Stimulated activated naive CD4-positive, alpha-beta T cell treated with Interleukin-2 at 50 U/mL for 16 hours (primary cell): ENCODE measurements at places on chromosomes 2 and 18.

- no peak for DNase-seq
Measured at GRCh38 chr2:177808984-177809809, 263.4 kb downstream of the PDE11A start.

- DNase-seq: no peak
Measured at GRCh38 chr2:20677301-20678085, 10.5 kb downstream of the GDF7 start.

DNA sequence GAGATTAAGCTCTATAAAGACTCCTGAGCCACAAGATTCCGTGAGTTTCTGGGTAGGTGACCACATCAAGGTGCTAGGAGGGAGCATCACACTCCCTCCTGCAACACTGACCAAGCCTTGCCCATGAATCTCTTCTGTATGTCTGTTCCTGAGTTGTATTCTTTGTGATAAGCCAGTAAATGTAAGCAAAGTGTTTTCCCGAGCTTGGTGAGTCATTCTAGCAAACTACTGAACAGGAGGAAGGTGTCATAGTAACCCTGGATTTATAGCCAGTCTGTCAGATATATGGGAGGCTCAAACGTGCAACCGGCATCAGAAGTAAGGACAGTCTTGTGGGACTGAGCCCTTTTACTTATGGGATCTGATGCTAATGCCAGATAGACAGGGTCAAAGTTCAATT, 346.1 kb upstream of the KYNU start:
- DNase-seq: no peak

DNA sequence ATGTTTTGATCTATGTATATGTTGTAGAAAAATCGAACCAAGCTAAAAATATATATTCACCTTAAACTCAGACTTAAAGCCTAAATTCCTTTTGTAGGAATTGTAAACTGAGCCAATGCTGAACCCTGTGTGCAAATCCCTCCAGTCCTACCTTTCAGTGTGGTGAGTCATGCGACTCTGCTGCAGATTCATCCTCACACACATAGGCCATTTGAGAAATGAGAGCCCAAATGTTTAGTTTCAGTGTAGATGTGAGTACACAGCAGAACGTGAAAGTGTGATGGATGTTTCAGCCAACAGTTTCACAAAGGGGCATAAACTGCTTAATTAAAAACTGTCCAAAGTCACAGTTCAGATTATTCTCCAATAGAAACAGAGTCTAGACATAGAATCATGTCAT, 193.2 kb downstream of the CDH19 start:
- DNase-seq: no peak

GRCh38 chr2:135913727-135914365, 37.6 kb upstream of the MCM6 start:
- DNase-seq: no peak

DNA sequence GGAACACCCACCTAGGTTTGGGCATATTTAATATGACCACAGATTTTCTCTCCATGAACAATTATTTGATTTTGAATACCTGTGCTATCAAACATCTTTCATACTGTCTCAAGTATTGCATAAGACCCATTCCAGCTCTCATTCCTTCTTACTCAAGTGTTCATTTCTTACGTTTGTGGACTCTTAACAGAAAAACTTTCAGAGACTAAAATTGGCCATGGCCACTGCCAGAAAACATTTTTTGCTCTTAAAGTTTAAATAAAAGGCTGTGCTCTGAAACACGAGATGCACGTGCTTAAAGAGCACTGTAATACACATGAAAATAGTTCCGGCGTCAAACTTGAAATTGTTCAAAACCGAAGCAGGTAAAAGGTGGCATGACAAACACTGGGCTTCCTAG, 89.3 kb downstream of the LIMS1 start:
- DNase-seq: no peak

GRCh38 chr18:27062802-27063201, 122.3 kb downstream of the CHST9 start:
- no peak for DNase-seq

DNA sequence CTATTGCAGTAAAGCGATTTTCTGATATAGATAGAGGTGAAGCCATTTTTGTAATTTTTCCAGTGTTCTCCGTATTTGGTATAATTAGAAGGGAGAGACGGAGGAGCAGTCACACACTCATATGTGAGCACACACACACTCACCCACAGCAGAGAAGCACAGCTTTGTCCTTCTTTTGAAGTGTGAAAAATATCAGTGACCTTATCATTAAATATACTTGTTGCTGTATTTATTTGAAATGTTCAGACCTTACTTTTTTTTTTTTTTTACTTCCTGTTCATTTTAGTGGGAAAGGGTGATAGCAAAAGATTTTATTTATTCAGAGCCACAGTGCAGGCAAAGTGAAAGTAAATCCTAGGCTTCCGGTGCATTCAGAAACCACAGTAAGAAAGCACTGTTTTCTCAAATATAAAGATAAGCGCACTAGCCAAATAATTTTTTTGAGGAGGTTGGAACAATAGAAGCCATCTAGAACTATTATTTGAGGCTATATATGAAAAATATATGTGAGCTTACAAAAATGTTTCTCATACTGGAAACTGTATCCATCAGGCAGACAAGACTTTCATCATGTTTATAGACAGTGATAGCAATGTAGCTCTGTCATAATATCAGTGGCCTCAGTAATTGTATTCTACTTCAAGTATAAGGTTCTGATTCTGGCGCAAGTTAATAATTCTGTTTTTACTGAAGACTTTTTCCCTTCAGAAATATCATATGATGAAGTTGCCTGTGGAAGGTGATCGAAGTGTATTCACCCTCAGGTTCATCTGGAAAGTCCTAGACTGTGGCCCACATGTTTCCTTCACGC, 37.2 kb downstream of the TSHZ1 start:
- no peak for DNase-seq

GRCh38 chr18:10896851-10897250, 252.5 kb downstream of the PIEZO2 start:
- DNase-seq: no peak

DNA sequence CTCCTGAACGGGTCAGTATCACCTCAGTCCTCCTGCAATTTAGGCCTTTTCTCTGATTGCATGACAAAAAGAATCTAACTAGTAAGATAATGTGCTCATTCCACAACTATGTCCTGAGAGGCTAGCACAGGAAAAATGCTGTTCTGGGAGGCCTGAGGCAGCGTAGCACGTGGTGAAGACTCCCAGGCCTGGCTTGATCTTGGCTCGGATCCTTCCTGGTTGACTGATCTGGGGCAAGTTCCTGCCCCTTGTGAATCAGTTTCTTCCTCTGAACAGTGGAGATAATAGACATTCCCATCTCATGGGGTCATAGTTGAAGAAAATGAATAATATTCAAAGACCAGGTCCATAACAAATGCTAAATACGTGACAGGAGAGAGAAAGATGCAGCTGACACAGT, 12.3 kb downstream of the FBLN7 start:
- DNase-seq: no peak

DNA sequence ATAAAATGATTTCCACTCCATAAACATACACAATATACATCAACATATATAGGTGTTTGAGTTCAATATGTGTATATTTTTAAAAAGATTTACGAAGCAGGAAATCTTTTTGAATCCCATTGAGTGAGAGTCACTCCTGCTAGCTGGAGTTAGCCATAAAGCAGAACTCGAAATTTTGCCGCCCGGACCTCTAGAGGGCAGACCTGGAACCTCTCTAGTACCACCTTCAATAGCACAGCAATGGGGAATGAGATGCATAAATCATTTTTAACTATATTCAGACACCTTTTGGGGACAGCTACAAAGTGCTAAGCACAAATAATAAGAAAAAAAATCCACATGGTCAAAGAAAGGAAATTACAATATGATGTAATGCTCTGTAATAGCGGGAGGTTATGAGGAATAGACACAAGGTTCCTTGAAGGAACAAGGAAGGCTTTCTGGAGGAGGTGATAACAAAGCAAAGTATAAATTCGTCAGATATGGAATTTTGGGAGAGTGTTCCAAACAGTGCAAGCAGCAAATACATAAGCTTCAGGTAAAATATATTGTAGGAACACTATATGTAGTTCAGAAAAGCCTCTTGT, 533.4 kb downstream of the ERBB4 start:
- no peak for DNase-seq

DNA sequence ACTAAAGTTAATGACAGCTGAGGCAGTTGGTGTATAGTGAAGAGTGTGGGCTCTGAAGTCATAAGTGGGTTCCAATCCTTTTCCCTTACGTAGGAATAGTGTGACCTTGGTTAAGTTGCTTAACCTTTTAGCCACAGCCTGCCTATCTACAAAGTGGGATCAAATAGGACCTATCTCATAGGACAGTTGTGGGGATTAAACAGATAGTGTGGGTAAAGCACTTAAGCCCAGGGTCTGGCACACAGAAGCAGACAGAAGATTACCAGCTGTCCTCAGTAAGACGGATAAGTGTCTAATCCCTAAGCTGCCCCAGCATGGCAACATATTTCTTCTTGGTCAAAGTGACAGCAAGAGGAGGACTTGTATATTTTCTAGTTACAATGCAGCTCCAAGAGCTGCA, 28.2 kb downstream of the UBE2F start:
- DNase-seq: no peak

- DNase-seq: no peak
Measured at GRCh38 chr2:231146665-231147064, 21.8 kb upstream of the HTR2B start.

GRCh38 chr18:57801761-57802212, 1.3 kb downstream of the ATP8B1 start:
- no peak for DNase-seq

GRCh38 chr18:58297198-58297597, 253.2 kb downstream of the NEDD4L start:
- no peak for DNase-seq

DNA sequence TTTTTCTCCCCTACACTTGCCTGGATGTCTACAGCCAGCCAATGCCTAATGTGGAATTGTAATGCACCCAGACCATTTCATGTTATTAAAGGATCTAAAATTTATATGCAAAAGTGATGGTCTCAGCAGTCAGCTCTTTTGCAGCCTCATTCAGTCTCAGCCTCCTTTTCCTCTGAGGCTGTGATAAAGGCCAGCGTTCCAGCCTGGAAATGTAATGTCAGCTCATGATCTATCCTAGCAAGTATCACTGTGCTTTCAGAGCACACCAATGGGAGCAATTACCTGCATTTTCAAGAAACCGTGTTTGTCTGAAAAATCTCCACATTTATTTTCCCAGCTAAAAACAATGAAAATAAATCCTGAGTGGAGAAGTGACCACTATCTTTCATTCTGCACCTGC, 274.6 kb downstream of the CDH20 start:
- DNase-seq: no peak

DNA sequence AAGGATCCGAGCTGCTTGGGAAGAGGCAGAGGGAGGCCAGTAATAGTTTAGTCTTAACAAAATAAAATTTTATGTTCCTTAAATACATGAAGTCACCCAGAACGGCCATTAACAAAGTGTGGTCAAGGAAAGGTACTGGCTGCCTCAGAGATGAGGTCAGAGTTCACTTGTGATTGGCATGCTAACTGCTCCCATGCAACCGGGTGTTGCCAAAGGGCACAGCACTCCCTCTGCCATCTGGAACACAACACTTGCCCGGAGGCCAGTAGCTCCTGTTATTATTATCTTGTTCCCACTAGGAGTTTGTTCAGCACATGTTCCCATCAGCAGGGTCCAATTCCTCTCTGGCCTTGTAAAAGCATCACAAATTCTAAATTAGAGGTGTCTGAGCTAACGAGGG, 207.0 kb downstream of the CYP26B1 start:
- DNase-seq: no peak

- no peak for DNase-seq
Measured at GRCh38 chr2:212532087-212532486, 6.5 kb downstream of the ERBB4 start.

DNA sequence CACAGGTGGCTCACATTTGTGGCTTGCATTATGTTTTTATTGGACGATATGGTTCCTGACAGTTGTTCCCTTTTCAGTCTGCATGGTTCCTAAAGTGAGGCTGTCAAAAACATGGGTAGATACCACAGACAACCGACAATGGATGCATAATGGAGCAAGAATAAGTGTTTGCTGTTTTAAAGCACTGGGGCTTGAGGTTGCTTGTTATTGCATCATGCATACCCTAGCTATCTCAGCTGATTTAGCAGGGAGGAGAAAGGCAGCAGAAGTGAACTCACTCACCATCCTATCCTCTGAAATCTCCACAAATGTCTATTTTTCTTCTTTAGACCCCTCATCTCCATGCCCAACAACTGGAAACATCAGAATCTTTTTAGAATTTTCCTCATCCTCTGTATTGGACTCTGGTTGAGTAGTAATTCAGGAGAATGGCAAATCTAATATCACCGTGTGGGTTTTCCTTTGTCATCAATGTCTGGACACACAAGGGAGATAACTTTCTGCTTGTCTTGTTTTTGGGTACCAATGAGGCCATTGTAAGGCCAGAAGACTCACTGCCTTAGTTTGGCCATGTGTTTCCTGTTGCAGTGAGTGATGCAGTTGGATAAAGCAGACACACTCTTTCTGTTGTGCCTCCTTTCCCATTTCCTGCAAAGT, 46.7 kb downstream of the FBXO48 start:
- no peak for DNase-seq

DNA sequence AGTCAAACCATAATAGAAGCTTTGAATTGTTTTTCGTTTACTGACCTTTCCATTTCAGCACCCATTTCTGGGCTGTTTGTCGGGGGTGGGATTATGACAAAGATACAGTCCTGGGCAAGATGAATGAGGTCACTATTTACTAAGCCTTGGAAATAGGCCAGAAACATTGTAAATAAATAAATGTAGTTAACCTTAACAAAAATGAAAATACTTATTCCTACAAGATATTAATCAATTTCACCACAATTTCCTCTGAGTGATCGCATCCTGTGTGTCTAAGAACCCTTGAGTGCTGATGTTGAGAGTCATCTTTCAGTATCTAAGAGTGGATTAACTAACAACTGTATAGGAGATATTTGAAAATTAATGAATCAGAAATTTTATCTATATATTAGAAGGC, 14.0 kb downstream of the ITGA4 start:
- no peak for DNase-seq
